ENCODE measurements at places on chromosomes 13 and 19.

GRCh38 chr19:23415561-23416191 lies 20.4 kb upstream of the ZNF91 start:
- no peak for DNase-seq

GRCh38 chr19:50537306-50537685 lies 23.6 kb upstream of the ASPDH start:
- DNase-seq = no peak

- no peak for DNase-seq
Measured at GRCh38 chr13:91988331-91988730, 589.9 kb downstream of the GPC5 start.

GRCh38 chr13:100349594-100349993 lies 239.0 kb downstream of the GGACT start:
- no peak for DNase-seq

GRCh38 chr19:39987596-39987995 lies 9.3 kb upstream of the ZNF546 start:
- DNase-seq = no peak

DNA sequence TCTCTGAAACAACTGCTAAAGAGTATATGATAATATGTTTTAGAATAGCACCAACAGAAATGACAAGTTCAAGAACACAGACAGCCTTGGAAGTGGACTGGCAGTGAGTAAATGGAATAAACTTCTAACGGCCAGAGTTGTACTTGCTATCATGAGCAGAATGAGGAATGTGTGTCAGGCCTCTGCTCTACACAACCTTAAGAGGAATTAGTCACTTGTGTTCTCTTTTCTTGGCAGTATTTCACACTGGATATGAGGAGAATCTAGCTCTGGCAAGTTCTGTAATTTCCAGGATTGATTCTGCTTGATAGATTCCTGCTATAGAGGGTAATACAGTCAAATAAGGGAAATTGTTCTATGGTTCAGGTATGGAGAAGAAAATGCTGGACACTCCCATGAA lies 757.3 kb downstream of the EFNB2 start:
- no peak for DNase-seq
